Neural crest cell (in vitro differentiated cells): ENCODE measurements at places on chromosomes 1 and 21. TPM values are rescaled to one million over a fixed set of nuclear protein-coding genes. Genes with fewer than 3 reads are reported as not detected.
A peak's percentile ranks its signal among the peaks of the same experiment; 100 is the strongest.

Gene UQCRHL
- total RNA-seq, result 2.7 and 3.3 TPM in 2 replicates

DNA sequence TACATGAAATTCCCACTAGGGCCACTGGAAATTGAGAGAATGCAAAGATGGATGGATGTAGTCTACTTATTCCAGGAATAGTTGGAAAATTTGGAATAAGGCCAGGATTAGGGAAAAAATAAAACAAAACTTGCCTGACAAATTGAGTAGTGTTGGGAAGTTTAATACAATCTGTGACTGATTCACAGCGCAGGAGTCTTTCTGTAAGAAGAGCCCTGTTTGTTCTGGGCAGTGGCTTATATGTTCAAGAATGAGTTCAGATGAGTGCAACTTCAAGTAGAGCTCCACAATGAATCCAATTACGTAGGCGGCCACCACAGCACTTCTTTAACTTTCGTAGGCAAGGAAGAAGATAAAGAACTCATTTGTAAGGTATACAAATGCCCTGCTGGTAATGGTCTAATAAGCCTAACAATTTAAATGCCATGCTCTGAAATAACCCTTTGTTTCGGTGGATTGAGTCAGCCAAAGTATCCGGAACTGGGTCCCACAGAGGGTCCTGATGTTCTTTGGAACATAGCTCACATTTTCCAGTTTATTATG is 47.1 kb upstream of the KCNE1 start:
- H3K4me1 ChIP-seq, result peaks cover 34% of the 10 kb centered on the region
- no peak overlapping the region for H3K27ac ChIP-seq
- H3K36me3 ChIP-seq, result peaks cover 11% of the 10 kb centered on the region
- no peaks in the 10 kb centered on the region for H3K27me3 ChIP-seq
- H3K4me3 ChIP-seq, result no peak overlapping the region

DNA sequence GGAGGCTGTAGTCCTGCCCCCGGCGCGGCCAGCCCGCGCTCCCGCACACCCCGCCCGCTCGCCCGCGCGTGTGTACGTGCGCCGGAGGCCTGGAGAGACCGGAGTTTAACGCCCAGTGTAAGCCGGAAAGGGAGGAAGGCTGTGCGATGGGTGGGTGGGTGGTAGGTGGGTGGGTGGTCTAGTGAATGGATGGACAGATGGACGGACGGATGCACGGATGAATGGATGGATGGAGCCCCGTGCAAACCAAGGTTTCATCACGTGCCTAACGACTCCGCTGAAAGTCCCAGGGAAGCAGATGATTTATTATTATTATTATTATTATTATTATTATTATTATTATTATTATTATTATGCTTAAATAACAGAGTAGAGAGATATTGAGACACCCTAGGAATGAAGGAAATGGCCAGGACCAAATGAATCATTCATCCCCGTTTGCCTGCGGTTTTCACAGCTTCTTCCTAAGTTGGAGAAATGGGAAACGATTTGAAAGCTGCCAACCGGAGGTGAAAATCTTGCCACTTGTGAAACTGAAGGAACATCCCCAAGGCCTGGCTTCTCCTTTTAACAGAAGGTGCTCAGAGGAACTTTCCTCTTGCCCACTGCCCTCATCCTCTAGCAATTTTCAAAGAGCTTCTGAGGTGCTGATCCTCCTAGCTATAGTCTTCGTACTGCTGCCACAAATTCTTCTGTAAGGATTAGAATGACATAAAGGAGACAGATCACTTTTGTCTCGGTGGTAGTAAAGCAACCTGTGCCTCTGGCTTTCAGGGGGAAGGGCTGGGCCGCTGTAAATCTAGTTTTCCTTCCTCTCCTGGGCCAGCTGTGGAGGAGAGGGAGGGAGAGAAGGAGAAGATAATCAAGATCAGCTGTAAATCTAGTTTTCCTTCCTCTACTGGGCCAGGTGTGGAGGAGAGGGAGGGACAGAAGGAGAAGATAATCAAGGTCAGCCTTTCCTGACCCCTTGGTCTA is 648 bp upstream of the RGS7 start:
- no peak overlapping the region for H3K27ac ChIP-seq
- H3K36me3 ChIP-seq, result no peaks in the 10 kb centered on the region
- H3K27me3 ChIP-seq, result peaks cover 81% of the 10 kb centered on the region

Gene PRR9
- not detected in 2 replicates for total RNA-seq

GRCh38 chr1:1361982-1362423 is 3.6 kb upstream of the MXRA8 start:
- DNase-seq, result no peak
- H3K36me3 ChIP-seq, result no peaks in the 10 kb centered on the region
- H3K27me3 ChIP-seq, result peaks cover 19% of the 10 kb centered on the region
- peak overlapping the region; percentile 59 for H3K4me3 ChIP-seq
- peaks cover 37% of the 10 kb centered on the region for H3K4me1 ChIP-seq
- no peak overlapping the region for H3K27ac ChIP-seq

DNA sequence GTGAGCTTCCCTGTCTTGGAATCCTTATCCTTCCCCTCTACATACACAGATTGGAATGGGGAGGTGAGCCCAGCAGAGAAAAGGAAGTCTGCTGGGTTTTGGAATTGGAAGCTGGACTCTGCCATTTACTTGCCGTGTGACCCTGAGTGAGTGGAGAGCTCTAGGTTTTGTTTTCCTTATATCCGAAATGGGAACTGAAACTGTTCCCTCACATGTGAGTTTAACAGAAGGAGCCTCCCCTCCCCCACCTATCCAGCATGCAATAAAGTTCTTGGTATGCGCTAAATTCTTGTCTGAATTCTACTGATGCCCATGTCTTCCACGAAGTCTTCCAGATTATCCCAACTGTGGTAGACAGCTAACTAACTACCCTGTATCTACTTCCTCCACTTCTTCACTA is 58.7 kb downstream of the NENF start:
- H3K36me3 ChIP-seq, result no peaks in the 10 kb centered on the region
- no peak for DNase-seq
- no peak overlapping the region for H3K4me3 ChIP-seq

- peaks cover 19% of the 10 kb centered on the region for H3K4me1 ChIP-seq
- H3K27me3 ChIP-seq, result no peaks in the 10 kb centered on the region
- H3K36me3 ChIP-seq, result no peaks in the 10 kb centered on the region
- no peak for DNase-seq
- no peak overlapping the region for H3K4me3 ChIP-seq
- H3K27ac ChIP-seq, result no peak overlapping the region
Measured at GRCh38 chr21:26403321-26403720, 169.8 kb downstream of the CYYR1 start.

DNA sequence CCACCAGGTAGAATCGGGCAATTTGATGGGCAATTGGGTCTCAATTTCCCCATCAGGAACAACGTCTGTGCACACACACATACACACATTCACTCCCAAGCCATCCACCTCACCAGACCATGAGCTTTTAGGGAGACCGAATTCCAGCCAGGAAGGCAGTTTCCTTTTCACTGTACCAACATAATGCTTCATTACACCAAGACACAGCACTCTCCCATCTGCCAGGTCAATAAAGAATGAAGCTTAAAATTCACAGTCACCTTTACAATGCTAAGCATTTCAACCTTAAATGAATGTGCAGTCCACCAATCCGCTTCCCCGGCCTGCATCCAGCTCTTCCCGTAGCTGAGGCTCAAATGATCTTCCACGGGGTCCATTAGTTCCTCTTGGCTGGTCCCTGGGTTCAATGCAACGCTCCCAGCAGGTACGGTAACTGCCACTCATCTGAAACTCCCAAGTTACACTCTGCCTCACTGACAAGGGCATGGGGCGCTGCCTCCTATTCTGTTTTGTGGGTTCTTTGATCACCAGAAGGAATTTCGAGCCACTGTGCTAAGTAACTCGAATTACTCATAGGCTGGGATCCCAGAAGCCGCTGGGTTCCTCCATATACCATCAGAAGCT is 105.0 kb downstream of the SIM2 start:
- no peaks in the 10 kb centered on the region for H3K27me3 ChIP-seq
- H3K36me3 ChIP-seq, result peaks cover 9% of the 10 kb centered on the region
- no peak overlapping the region for H3K4me3 ChIP-seq
- no peak overlapping the region for H3K27ac ChIP-seq
- no peaks in the 10 kb centered on the region for H3K4me1 ChIP-seq

DNA sequence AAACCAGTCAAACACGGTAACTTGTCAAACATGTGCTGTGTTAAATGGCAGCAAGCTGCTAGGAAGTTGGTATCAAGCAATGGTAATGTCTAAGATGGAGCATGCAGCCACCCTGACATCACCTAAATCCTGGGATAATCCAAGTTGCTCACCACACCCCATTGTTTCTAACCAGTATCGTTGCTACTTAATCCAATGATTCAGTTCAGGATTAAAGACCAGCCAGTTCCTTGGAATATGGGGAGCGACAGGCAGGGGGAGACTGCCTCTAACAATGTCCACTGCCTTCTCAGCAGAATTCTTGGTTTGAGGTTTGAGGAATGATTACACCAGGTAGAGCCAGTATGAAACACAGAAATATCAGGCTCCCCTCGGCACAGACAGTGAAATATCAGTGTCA is 122.1 kb upstream of the IFFO2 start:
- no peak overlapping the region for H3K27ac ChIP-seq
- H3K36me3 ChIP-seq, result peaks cover 15% of the 10 kb centered on the region
- DNase-seq, result no peak
